ENCODE measurements at places on chromosomes 7 and 10. TPM values are rescaled to one million over a fixed set of nuclear protein-coding genes. Genes with fewer than 3 reads are reported as not detected.
A peak's percentile ranks its signal among the peaks of the same experiment; 100 is the strongest.

DNA sequence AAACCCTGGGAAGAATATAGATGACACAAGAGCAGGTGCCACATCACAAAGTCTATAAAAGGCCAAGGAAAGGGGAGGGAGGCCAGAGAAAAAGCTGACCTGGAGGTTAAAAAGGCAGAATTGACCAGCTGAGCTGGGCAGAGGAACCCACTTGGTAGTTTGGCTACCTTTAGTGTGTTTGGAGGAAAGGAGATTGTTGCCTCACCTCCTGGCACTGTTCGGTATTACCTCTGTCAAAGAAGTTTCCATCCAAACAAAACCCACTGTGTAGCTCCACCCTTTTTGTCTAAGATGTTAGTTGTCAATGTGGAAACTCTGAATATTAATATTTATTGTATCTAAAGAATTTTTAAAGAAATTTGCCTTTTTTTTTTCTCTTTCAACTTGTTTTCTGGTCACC is 23.4 kb downstream of the ENTPD7 start:
- peak; percentile 11 for DNase-seq

DNA sequence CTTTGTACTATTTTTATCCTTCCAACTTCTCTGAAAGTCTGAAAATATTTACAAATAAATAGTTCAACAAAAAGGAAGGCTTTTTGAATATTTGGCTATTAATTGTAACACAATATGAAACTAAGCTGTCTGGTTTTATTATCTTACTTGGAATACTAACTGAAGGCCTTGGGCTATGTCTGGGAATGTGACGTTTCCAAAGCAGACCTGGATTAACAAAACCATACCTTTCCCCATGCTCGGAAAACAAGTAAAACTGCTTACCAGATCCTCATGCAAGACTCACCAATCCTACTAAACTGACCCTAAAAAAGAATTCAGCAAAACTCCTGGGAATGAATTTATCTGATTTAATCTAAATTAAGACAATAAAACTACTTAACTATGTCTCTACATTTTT is 116.4 kb downstream of the ATE1 start:
- no peak for DNase-seq

- no peak for DNase-seq
Observed at GRCh38 chr10:6958254-6958653, 378.2 kb upstream of the PRKCQ start.

DNA sequence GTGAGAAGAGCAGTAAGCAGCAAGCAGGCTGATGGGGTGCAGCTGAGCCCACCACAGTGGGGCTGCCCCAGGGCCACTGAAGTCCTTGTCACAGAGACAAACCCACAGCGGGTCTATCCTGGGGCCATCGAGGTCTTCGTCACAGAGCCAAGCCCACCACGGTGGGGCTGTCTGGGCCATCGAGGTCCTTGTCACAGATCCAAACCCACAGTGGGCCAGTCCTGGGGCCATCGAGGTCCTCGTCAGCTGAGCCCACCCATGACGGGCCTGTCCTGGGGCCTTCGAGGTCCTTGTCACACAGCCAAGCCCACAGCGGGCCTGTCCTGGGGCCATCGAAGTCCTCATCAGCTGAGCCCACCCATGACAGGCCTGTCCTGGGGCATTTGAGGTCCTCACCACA is 549.9 kb downstream of the DNAJB6 start:
- DNase-seq, result no peak

DNA sequence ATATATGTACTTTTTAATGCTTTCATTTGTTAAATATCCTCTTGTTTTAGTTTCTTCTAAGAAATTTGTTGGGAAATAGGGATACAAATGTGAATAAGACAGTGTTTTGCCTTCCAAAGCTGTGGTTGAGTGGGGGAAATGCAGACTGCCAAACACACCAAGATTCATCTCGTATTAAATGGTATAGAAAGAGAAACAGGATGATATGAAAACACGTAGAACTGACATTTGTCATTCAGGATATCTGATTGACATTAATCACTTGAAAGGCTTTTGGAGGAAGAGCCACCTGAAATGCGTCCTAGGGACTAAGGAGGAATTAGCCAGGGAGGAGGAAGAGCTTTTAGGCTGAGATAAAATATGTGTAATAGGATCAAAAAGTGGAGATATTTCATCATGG is 287.4 kb upstream of the SEMA3C start:
- no peak for DNase-seq

GRCh38 chr10:32207544-32207943 is 139.4 kb downstream of the EPC1 start:
- DNase-seq, result peak; percentile 57

DNA sequence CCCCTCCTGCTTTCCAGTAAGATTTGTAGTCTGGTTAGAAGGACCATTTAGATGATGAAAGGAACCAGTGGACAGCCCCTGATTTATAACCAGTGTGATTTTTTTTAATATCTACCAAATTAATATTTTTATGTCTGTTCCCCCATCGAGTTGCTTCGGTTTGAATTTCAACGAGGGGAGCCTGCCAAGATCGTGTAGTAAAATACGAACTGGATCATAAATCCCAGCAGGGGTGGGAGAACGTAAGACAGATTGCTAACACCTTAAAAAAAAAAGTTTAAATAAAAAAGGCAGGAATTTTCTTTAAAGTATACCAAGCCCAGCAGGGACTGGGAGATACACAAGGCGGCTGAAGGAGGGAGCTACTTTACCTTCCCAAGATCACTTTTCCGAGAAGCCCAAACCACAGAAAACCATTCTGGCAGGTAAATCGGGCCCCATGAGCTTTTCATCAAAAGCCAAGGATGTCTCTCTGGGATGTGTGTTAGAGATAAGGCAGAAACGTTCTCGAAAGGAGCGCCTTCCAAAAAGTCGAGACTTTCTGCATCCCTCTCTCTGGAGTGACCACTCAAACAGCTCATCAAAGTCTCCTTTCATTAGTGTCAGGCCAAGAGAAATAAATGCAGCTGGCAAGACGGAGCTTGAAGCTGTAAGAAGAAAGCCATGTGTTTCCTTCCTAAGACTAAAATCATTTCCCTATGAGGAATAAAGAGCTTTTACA is 270.5 kb upstream of the NFE2L3 start:
- DNase-seq, result no peak

GRCh38 chr10:11010582-11010981 is 7.1 kb upstream of the CELF2 start:
- no peak for DNase-seq

GRCh38 chr7:112296432-112296831 is 89.9 kb downstream of the ZNF277 start:
- DNase-seq, result no peak

DNA sequence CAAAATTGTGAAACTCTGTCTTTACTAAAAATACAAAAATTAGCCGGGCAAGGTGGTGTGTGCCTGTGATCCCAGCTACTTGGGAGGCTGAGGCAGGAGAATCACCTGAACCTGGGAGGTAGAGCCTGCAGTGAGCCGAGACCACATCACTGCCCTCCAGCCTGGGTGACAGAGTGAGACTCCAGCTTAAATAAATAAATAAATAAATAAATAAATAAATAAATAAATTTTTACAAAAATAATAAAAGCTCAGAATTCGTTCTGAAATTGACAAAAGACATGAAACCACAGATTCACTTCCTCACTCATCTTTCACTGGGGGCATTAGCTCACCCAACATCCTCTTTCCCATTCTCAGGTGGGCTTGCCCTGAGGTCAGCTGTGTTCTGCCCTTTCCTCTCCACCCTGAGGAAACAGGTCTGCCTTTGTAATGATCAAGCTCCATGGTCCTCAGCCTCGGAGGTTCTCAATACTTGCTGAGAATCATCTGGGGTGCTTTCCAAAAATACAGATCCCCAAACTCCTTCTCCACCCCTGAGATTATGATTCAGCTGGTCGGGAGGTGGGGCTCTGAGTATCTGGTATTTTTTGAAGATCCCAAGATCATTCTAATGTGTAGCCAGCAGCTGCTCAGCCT is 29.2 kb upstream of the APBB1IP start:
- DNase-seq, result no peak

DNA sequence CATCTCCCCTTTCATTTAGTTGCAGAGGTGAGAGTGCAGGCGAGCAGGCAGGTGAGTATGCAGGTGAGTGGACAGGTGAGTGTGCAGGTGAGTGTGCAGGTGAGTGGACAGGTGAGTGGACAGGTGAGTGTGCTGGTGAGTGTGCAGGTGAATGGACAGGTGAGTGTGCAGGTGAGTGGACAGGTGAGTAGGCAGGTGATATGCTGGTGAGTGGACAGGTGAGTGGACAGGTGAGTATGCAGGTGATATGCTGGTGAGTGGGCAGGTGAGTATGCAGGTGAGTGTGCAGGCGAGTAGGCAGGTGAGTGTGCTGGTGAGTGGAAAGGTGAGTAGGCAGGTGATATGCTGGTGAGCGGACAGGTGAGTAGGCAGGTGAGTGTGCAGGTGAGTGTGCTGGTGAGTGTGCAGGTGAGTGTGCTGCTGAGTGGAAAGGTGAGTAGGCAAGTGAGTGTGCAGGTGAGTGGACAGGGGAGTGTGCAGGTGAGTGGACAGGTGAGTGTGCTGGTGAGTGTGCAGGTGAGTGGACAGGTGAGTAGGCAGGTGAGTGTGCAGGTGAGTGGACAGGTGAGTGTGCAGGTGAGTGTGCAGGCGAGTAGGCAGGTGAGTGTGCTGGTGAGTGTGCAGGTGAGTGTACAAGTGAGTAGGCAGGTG is 165.6 kb downstream of the ADARB2 start:
- DNase-seq, result no peak

- DNase-seq, result peak; percentile 45
Observed at GRCh38 chr7:115475761-115476385, 554.0 kb downstream of the MDFIC start.

DNA sequence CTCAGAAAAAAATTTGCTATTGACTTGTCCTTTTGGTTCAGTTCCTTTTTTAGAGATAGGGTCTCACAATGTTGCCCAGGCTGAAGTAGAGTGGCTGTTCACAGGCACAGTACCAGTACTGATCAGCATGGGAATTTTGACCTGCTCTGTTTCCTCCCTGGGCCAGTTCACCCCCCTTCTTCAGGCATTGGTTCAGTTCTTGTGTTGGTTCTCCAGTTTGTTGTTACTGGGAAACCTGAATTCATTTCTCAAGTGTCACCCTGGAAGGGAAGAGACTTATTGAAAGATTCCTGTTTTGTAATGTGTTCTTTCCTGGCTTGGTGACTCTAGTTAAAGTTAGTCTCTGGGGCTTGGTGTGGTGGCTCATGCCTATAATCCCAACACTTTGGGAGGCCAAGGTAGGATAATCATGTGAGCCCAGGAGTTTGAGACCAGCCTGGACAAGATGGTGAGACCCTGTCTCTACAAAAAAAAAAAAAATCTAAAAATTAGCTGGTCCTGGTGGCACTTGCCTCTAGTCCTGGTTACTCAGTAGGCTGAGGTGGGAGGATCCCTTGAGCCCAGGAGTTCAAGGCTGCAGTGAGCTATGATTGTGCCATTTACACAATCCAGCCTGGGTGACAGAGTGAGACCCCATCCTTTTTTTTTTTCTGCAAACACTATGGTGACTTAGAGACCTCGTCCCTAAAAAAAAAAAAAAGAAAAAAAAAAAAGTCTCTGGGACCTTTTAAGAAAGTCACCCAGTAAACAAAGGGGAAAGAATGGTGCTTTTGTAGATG is 52.7 kb downstream of the CNNM2 start:
- no peak for DNase-seq

DNA sequence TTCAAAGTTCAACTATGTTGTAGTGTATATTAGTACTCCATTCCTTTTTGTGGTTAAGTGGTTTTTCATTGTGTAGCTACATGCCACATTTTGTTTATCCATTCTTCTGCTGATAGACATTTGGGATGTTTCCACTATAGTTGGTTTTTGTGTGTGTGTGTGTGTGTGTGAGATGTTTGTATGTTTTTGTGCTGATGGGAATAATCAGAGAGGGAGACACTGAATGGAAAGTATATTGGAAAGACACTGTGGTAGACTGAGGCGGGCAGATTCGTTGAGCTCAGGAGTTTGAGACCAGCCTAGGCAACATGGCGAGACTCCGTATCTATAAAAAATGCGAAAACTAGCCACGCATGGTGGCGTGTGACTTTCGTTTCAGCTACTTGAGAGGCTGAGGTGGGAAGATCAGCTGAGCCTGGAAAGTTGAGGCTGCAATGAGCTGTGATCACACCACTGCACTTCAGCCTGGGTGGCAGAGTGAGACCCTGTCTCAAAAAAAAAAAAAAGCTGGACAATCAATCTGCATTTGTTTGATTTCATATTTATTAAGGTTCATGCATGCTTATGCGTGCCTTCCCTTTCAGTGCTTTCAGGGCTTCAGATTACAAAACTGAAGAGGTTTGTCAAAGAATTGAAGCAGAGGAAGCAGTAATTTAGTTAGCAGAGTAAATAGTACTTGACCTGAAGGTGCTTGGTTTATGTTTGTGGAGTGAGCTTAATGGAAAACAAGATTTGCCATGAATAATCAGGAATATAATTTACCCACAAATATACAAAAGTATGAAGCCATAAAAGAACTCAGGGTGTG is 14.7 kb downstream of the SEC24C start:
- no peak for DNase-seq

GRCh38 chr10:116992183-116992582 is 12.8 kb downstream of the SHTN1 start:
- DNase-seq, result no peak

GRCh38 chr7:63925262-63925625 is 73.4 kb upstream of the ZNF722 start:
- no peak for DNase-seq

- DNase-seq, result no peak
Observed at GRCh38 chr7:21966271-21966670, 20.6 kb upstream of the CDCA7L start.

- peak; percentile 72 for DNase-seq
Observed at GRCh38 chr10:102384053-102384452, 11.5 kb upstream of the NFKB2 start.

DNA sequence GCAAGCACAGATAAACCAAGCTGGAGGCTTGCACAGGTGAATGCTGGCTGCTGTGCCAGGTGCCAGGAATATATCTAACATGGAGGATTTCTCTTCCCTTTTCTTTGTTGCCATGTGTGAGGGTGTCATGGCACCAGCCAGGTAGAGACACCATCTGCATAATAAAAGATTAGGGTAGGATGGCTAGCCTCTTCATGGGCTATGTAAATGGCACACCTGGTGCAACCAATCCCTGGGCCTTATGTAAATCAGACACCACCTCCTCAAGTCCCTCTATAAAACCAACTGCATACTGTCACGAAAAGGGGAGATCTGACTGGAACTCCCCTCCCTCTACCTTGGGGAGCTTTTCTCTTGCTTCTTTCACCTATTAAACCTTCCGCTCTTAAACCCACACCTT is 322.5 kb upstream of the POM121L12 start:
- DNase-seq, result no peak

Gene KCNH2
- 14.6 TPM for total RNA-seq

Gene ELFN1
- total RNA-seq, result 4.4 TPM

Gene CNOT4
- 19.2 TPM for total RNA-seq

Gene NPTX2
- total RNA-seq, result 17.0 TPM

Gene CCL26
- 19.5 TPM for total RNA-seq

Gene AGR2
- 1.6 TPM for total RNA-seq

Gene ABCA13
- total RNA-seq, result 0.05 TPM
